Calu3 (cell line): ENCODE measurements at places on chromosomes 2 and 18. TPM values are rescaled to one million over a fixed set of nuclear protein-coding genes. Genes with fewer than 3 reads are reported as not detected.

FIGN gene
- total RNA-seq, result 8.4 and 9.1 TPM in 2 replicates

L3MBTL4 gene
- 2.1 and 2.4 TPM in 2 replicates for total RNA-seq

IL1F10 gene
- total RNA-seq, result not detected in 2 replicates

PLEK gene
- not detected in 2 replicates for total RNA-seq

C2orf76 gene
- total RNA-seq, result 5.5 and 7.1 TPM in 2 replicates

TCF23 gene
- total RNA-seq, result not detected in 2 replicates

GPAT2 gene
- not detected in 2 replicates for total RNA-seq

CTNNA2 gene
- not detected in 2 replicates for total RNA-seq

DSEL gene
- total RNA-seq, result 28.0 and 32.2 TPM in 2 replicates

GAREM1 gene
- total RNA-seq, result 17.0 and 19.3 TPM in 2 replicates

AQP4 gene
- 1.3 and 2.5 TPM in 2 replicates for total RNA-seq

GALNT14 gene
- total RNA-seq, result 50.3 and 61.9 TPM in 2 replicates

SPATA3 gene
- total RNA-seq, result not detected in 2 replicates

ATP6V1C2 gene
- 0.28 and 0.61 TPM in 2 replicates for total RNA-seq

CRACDL gene
- 16.2 and 24.3 TPM in 2 replicates for total RNA-seq

MGAT4A gene
- total RNA-seq, result 21.8 and 23.0 TPM in 2 replicates
